ENCODE measurements at places on chromosomes 4 and X.

DNA sequence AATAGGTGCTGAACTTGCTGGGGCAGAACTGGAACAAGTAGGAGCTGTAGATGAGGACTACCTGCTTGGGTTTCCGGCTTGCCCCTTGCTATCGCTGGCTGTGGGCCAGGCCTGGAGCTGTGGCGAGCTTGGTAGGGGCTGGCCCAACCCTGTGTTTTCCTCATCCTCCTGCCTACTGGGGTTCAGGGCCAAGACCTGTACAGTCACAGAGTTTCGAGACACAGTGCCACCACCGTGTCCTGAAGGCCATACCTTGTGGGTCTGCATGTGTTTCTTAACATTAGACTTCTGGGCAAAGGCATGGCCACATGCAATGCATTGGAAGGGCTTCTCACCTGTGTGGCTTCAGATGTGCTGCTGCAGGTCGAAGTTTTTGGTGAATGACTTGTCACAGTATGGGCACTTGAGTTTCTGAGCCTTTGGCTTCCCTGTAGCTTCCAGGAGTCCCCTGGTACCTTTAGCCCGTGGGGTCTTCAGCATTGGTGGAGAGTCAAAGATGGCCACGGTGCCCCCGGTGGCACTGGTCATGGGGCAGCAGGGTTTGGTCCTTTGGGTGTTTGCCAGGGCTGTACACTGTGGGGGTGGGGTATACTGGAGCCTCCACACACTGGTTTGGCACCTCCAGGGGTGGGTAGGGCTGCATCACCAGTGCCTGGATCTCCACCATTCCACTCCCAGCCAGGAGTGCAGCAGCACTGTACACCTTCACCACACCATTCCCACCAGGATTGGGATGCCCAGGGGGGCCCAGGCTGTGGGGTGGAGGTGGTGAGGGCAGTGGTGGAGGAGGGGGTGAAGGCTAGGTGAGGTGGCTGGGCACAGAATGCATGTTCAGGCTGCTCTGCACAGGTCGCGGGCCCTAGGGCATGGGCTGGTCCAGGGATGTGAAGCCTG, 52.1 kb downstream of the CFAP299 start:
- ATAC-seq, result no peak

GRCh38 chr4:175469514-175469913, 342.6 kb downstream of the GPM6A start:
- peak; percentile 42 for ATAC-seq

GRCh38 chr4:147418226-147418625, 62.7 kb upstream of the EDNRA start:
- ATAC-seq, result no peak

DNA sequence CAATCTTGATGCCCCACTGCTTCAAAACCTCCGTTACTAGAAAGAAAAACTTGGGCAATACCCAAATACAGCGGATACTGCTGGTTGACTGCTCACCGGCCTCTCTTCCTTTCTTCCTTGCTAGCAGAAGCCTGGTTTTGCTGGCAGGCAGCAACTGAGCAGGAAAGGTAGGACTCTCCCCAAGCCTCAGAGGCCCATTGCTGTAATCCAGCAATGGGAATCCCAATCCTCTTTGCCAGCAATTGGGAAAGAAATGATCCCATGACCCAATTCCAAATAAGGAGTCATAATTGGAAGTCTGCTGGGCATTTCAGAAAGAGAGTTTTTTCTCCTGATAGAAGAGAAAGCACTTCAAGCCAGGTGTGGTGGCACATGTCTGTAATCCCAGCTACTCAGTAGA, 394.5 kb downstream of the BCOR start:
- no peak for ATAC-seq

DNA sequence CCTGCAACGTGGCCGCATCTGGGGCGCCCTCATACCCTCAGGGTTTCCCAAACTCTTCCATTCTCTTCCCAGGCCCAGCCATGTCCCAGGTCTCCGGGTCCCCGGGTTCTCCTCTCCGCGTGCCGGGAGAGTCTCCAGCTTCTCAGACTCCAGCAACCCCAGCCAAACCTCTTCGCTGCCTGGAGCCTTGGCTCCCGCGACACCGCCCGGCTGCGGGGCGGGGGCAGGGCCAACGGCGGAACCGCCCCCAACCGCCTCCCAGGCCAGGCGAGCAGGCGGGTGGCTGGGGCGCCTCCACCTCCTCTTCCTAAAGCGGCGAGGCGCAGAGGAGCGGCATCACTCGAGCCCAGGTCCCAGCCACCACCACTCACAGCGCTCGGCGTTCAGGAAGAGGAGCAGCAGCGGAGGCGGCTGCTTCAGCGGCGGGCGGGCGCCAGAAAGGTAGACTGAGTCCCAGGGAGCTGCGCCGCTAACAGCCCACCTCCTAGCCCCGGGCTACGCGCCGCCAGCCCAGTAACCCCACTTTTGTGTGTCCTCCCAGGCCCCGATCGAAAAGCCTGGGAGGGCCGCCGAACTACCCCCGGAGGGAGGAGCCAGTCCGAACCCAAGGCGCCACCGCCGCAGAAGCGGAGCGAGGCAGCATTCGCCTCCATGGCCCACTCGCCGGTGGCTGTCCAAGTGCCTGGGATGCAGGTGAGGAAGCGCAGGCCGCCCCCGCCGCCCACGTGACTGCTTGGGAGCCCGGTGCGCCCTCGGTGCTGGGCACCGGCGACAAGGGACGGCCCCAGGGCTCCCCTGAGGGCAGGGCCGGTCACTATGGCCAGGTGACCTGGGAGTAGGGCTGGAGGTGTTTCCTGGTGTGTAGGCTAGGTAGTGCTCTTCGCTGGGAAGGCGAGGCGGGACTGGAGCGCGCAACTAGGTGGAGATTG, at the start of gene STK26:
STK26 (plus strand) TSS at position 336 of the 929 bp plus-strand sequence; CDS start at position 652, 316 bp downstream.
- peak; percentile 93 for ATAC-seq
